ENCODE measurements at places on chromosomes 16 and 17.

DNA sequence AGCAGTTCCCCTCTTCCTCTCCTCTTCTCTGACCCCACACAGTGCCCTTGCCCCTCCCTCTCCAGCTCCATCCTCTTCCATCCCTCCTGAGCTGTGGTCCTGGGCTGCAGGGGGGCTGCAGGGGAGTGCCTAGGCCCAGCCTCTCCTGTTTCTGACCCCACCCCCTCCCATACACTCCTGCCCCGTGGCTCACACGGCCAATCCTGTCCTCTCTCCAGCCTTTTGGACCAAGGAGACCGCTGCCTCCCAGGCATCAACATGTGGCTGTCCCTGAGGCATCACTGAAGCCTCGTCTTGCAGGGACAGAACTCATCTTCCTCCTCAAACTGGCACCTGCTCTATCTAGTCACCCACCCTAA, 6.7 kb downstream of the CLUH start:
- no peak for DNase-seq

DNA sequence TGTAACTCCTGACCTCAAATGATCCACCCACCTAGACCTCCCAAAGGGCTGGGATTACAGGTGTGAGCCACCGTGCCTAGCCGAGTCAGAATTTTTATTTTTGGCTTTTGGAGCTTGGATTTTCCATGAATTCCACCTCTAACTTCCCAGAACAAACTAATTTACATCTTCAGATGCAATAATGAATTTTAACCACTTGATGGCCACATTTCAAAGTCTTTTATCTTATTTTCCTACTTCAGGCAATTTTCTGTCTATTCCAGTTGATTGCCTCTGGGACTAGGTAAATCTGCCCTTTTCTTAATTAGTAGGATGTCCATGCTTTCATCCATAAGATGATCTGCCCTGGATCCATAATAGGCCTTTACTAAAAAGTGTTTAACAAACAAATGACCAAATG, 156.4 kb upstream of the ANKFN1 start:
- no peak for DNase-seq

- no peak for DNase-seq
Observed at GRCh38 chr17:74043976-74044375, 159.5 kb upstream of the RPL38 start.

GRCh38 chr17:17043461-17044271, 1.4 kb downstream of the MPRIP start:
- no peak for DNase-seq

- no peak for DNase-seq
Observed at GRCh38 chr17:74682028-74682427, 30.7 kb downstream of the CD300LF start.

- no peak for DNase-seq
Observed at GRCh38 chr17:11241611-11242226, 706 bp downstream of the SHISA6 start.

GRCh38 chr16:4325253-4325758, 9.4 kb downstream of the GLIS2 start:
- DNase-seq: no peak

DNA sequence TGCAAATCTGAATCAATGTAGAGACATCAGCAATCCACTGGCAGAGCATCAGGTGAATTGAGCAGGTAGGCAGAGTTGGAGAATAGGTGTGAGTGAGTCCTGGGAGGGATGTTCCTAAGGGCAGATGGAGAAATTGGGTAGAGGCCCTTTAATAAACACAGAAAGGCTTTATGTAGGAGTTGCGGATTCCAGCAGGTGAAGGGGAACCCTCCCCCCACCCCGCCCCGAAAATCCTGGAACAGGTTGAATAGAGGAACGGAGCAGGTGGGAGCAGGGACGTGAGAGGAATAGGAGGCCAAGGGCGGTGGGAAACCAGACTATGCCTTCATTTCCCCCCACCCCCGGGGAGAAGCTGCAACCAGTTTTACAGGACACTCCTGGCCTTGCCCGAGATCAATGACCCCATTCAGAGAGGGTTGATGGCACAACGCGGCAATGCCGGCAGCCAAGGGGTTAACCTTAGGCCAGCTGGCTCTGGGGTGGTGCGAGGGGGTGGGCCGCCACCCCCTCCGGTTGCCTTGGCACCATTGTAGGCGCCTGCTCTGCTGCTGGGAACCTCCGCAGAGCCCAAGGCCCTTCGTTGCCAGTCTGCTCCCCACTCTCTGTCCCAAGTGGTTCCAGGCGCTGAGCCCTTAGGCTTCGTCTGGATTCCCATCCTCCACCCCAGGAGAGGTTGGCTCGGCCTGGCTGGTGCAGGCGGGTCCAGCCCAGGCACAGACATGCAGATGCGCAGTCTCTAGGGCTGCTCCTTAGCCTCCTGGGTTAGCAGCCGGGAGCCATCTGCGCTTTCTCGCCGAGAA, 814 bp upstream of the RUNDC3A start:
- peak; percentile 26 for DNase-seq

DNA sequence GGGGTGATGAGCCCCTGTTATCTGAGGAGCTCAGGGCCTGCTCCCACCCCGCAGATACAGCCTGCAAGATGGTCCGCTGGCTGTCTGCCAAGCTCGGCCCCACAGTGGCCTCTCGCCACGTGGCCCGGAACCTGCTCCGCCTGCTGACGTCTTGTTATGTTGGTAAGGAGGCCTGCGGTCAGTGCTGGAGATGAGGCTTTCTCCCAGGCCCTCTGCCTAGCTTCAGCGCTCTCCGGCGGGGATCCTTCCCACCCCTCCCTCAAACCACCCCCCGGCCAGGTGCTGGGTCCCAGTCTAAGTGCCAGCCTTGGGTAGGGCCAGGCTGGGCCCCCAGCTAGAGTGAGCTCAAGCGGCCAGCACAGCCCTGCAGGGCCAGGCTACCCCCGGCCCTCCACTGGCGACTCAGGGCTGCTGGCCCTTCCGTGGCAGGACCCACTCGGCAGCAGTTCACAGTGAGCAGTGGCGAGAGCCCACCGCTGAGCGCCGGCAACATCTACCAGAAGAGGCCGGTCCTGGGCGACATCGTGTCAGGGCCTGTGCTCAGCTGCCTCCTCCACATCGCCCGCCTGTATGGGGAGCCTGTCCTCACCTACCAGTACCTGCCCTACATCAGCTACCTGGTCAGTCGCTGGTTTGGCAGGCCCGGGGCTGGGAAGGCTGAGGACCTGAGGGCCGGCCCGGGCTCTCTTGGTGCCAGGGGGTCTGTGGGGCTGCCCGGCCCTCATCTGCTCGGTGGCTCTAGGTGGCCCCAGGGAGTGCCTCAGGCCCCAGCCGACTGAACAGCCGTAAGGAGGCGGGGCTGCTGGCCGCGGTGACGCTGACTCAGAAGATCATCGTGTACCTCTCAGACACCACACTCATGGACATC, 6.1 kb downstream of the WDR81 start:
- no peak for DNase-seq

GRCh38 chr16:14354561-14355351, 275.3 kb downstream of the PARN start:
- DNase-seq: peak; percentile 9

DNA sequence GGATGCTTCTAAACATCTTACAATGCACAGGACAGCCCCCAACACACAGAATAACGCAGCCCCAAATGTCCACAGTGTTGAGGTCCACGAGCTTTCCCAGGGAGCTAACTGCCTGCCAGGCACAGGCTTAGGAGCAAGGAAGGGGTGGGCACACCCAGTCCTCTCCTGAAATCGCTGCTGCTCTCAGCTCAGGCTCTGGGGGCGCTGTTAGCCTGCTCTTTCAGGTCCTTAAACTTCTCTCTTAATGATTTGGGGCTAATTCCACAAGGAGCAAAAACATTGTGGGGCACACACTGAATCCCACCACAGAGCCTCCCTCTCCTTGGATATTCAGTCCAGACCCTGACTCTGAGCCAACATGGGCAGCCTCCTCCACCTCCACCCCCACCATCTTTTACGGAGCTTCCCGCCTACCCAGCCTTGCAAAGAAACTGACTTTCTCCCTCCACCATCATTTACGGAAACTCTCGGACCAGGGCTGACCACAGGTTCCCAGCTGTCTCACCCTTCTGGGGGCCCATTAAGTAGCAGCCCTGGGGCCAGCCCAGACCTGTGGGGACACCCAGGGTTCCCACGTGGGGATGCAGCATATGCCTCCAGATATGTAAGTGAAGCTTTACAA, 1.1 kb downstream of the CD300H start:
- DNase-seq: no peak

- DNase-seq: no peak
Observed at GRCh38 chr17:3005696-3006095, 57.7 kb downstream of the OR1D5 start.

DNA sequence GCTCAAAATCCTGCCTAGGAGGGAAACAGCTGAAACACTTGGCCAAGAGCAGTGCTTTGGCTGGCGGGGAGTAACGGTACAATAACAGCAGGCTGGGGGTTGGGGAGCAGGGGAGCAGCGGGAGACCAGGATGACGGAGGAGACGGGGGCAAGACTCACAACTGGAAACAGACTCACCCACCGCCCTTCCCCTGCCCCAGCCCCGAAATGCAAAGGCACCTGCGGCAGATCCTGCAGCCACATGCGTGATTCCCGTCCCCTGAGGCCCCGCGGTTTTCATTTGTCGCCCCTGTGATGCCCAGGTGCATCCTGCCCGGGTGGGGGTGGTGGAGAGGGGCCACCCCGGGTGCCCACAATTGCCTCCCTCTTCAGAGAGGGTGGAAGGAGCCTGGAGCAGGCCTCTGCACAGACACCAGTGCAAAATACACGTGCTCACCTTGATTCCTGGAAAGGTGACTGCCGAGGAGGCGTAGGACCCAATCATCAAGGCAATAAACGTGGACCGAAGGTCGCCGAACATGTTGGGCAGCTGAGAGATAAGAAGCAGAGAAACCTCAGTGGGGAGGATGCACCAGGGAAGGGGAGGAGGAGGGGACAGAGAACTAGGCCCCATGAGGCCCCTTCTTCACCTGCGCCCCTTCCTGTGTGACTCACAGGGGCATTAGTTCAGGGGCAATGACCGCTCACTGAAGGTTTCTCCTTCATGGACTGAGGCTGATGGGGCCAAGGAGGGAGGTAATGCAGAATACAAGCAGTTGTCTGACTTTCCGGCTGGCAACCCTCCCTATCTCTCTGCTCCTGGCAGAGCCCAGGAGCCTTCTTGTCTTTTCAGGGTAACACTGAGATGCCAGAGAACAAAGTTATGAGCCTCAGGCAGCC, 30.4 kb upstream of the PITPNA start:
- DNase-seq: no peak

- DNase-seq: no peak
Observed at GRCh38 chr17:61309362-61310256, 90.0 kb upstream of the TBX2 start.

GRCh38 chr17:47267354-47267828, 13.8 kb downstream of the ITGB3 start:
- DNase-seq: no peak

GRCh38 chr17:38591759-38592241, 14.0 kb downstream of the SRCIN1 start:
- peak; percentile 40 for DNase-seq

GRCh38 chr16:67430504-67430976, 381 bp upstream of the HSD11B2 start:
- DNase-seq: no peak

DNA sequence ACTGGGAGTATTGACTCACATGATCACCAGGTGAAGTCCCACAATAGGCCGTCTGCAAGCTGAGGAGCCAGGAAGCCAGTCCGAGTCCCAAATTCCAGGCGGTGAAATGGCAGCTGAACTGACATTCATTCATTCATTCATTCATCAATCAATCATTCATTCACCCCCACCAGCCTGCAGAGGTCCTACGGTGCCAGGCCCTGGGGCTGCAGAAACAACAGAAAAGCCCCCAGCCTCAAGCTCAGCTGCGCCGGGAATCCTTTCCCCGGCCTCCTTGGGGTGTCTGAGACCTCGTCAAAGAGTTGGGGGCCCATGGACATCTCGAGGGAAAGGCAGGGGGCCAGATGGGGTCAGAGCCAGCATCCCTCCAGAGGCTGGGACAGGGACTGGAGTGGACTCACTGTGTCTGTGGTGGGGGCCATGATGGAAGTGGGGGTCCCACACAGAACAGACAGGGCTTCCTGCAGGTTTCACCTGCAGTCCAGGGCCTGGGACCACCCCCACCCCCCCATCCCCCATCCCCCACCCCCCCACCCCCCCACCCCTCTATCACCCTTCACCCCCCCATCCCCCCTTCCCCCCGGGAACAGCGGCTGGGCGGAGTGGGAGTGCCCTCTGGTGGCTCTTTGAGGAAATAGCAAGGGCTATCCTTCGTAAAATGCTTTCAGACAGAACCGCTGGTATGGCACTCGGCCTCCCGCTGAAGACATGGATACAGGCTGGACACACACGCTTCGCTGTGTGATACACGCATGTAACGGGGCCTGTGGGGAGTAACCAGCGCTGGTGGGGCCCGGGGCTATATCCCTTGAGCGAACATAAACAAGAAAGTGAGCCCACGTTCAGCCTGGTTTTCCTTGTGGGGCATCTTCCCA, 8.5 kb upstream of the ZC3H18 start:
- DNase-seq: peak; percentile 55

- no peak for DNase-seq
Observed at GRCh38 chr17:32445971-32446370, 1.7 kb downstream of the PSMD11 start.

GRCh38 chr17:40450175-40450574, 6.9 kb downstream of the IGFBP4 start:
- DNase-seq: no peak

- DNase-seq: no peak
Observed at GRCh38 chr17:69357701-69358100, 30.8 kb upstream of the ABCA5 start.

DNA sequence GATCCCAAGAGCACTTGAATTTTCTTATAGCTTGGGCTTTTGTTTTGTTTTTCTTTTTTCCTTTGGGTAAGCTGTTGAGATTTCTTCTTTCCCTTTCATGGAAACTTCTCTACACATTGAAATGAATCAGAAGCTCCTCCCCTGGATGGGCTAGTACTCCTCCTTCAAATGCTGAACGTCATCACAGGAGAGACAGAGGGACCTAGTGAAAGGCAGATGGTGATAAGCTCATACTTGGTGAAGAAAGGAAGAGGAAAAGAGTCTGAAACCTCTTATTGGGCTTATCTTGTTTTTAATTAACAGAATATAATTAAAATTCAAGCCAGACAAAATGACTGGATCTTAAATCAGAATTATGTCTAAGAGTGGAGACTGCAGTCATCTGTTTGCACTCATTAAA, 147.3 kb downstream of the SNX11 start:
- DNase-seq: no peak

DNA sequence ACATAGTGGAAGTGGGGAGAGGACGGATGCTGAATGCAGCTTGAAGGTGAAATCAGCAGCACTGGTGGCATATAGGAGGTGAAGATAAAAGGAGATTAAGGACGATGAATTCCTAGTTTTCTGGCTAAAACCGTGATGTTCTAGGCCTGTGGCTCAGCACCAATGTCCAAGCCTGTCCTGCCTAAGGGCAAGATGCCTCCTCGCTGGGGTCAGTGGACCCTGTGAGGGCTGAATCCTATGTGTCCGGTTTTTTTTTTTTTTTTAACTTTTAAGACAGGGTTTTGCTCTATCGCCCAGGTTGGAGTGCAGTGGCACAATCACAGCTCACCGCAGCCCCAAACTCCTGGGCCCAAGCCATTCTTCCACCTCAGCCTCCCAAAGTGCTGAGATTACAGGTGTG, 12.8 kb downstream of the CPNE2 start:
- DNase-seq: no peak
